Fibroblast of the conjunctiva (primary cell): ENCODE measurements at places on chromosomes 12 and 14.

GRCh38 chr12:10664499-10664898 lies 9.4 kb downstream of the STYK1 start:
- no peak for DNase-seq

DNA sequence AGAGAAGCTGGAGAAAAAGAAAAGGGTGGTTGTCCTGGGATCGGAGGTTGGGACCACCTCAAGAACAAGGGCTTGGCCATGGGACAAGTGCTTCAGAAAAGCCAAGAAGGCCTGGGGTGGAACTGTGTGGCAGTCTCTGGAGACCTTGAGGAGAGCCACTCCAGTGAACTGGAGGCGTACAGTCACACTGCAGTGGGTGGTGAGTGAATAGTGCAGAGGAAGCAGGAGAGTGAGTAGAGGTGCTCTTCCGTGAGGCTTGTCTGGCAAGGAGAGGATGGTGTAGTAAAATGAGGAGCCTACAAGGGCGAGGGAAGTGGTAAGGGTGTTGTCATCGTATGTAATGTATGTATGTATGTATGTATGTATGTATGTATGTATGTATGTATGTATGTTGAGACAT lies 20.9 kb downstream of the RASSF3 start:
- DNase-seq = no peak

GRCh38 chr14:93712838-93713724 lies 75.2 kb downstream of the PRIMA1 start:
- DNase-seq = no peak

GRCh38 chr14:99163446-99163845 lies 108.6 kb downstream of the BCL11B start:
- no peak for DNase-seq

- DNase-seq = no peak
Observed at GRCh38 chr12:47221256-47222023, 141.7 kb upstream of the AMIGO2 start.

DNA sequence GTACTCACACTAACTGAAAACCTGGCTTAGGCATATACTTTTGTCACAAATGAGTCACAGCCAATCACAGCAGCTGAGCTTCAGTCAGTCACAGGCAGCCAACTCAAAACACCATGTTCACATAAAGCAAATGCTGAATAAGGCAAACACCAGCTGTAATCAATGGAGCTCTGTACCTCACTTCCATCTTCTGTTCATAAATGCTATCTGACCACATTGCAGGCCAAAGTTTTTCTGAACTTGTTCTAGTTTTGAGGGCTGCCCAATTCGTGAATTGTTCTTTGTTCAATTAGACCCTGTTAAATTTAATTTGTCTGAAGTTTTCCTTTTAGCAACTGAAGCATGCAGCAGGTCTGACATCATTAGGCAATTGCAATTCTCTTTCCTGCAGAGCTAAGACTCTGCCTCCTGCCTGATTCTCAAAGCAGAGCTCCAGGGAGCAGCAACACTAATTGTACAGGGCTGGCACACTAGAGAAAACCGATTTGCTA lies 129.9 kb downstream of the WIF1 start:
- no peak for DNase-seq

GRCh38 chr12:68765696-68766095 lies 19.7 kb downstream of the SLC35E3 start:
- no peak for DNase-seq

DNA sequence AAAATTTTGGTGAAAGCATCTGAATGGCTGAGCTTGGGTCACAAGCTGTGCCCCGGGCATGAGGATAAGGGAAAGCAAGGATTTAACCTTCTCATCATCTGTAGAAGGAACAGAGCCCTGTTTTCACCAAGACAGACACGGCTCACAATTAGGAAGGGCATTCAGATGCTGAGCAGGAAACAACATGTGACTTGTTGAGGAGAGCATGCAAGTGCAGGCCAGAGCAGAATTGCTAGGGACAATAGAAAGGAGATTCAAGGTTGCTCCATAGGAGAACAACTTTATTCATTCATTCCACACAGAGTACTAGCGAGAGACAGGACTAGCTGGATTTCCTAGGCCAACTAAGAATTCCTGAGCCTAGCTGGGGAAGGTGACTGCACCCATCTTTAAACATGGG lies 14.6 kb upstream of the RILPL1 start:
- no peak for DNase-seq

- no peak for DNase-seq
Observed at GRCh38 chr12:1716215-1716862, 25.5 kb downstream of the ADIPOR2 start.

DNA sequence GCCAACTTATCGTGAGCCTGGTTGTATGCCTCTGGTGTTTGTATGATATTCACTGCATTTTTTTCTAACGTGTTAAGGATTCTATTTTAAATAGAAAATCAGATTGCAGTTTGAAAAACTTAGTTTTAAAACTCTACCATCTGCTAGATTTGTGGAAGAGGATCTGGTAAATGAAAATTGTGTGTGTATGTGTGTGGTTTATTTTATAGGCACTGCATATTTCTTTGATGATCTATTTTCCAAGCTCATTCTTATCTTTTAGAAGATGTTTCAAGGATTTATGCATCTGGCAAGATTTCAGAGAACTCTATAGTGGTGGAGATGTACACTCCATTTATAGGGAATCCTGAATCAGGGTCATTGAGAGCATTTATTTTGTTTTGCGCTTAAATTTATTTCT lies 69.8 kb downstream of the HMGA2 start:
- no peak for DNase-seq

DNA sequence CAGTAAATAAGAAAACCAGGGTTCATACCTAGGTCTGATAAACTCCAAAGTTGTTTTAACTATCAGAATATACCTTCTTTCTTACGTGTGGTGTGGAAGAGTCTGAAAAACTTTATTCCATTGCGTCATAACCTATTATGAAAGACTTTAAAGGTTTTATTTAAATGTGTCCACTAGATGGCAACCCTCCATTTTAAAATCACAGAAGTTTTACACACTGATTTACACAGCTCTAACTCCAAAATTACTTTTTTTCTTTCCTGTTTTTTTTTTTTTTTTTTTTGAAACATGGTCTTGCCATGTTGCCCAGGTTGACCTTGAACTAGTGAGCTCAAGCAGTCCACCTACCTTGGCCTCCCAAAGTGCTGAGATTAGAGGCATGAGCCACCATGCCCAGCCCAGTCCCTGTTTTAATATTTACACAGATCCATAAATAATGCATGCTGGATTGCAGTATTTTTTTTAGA lies 17.3 kb upstream of the TMPRSS12 start:
- DNase-seq = peak; percentile 79

DNA sequence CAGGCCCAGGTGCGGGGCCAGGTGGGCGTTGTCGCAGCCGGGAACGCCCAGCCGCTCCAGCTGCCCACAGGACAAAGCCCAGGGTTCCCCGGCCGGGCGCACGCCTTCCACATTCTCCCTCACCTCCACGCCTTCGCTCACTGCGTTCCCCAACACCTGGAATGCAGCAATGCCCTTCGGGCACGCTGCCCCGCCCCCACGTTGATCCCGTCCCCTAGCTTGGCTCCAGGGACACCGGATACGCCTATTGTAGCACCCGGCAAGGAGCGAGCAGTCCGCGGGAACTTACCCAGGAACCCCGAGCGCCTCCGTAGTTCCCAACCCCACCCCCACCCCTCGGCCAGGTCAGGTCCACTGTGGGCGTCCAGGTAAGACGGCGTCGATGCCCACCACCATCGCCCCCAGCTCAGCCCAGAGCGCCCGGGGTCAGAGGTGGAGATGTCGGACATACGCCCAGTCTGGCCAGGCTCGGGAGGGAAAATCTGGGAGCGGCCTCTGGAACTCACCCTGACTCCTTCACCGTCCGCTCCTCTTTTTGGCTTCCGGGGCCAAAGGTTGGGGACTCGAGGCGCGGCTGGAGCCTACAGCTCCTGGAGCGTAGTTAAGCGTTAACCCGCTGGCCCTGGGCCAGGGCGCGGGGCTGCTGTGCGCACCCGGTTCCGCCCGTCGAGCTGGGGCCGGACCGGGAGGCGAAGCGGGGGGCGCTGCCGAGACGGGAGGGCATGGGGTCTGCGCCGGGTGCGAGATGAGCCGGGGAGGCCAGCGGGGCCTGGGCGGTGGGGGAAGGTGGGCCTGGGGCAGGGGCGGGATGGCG lies 594 bp upstream of the CEP170B start:
- DNase-seq = no peak
